ENCODE measurements at places on chromosomes 16 and 17. TPM values are rescaled to one million over a fixed set of nuclear protein-coding genes. Genes with fewer than 3 reads are reported as not detected.

The NPB gene
- total RNA-seq: 1.9 TPM

The SECTM1 gene
- 8.1 TPM for total RNA-seq

The HOXB1 gene
- not detected for total RNA-seq

The FSCN2 gene
- total RNA-seq: 1.9 TPM

The MRPS34 gene
- 93.1 TPM for total RNA-seq

The SLFN14 gene
- not detected for total RNA-seq

The MED13 gene
- total RNA-seq: 27.1 TPM

The ITGAE gene
- 10.0 TPM for total RNA-seq
